A172 (cell line): ENCODE measurements at places on chromosomes 11 and 22. TPM values are rescaled to one million over a fixed set of nuclear protein-coding genes. Genes with fewer than 3 reads are reported as not detected.

- DNase-seq = no peak
Observed at GRCh38 chr11:78810559-78811009, 235.9 kb upstream of the NARS2 start.

GRCh38 chr11:132047167-132047566 lies 676.8 kb downstream of the NTM start:
- no peak for DNase-seq

DNA sequence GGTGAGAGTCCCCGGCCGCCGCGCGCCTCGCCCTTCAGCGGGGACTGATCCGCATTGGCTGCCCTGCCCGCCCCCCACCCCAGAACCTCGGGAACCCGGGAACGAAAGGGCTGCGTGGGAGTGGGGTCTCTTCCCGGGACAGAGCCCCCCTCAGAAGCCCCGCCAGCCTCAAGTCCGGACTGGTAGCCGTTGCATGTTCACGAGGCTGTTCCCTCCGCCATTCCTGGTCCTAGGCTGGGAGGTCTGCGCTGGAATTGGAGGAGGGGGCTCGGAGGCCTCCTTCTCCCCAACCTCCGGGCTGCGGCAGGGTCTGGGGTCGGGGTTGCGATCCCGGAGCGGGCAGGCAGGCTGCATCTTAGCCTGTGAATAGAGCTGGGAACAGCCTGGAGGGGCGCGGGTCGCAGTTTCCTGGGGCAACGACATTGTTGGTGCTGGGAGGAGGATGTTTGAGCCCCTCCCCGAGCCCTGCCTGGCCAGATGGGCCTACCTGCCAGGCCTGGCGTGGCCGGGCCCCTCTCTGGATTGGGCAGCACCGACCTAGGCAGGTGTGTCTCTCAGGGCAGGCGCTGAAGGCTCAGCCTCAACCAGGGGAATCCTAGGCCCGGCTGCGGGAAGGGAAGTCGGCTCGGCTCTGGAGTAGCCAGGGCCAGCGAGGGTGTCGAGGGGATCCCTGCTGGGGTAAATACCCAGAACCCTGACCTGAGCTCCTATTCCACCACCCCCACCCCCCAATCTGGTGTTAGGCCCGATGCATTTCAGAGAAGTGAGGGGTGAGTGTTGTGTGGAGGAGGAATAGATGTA lies 670 bp downstream of the MAPK8IP1 start:
- no peak for DNase-seq

DNA sequence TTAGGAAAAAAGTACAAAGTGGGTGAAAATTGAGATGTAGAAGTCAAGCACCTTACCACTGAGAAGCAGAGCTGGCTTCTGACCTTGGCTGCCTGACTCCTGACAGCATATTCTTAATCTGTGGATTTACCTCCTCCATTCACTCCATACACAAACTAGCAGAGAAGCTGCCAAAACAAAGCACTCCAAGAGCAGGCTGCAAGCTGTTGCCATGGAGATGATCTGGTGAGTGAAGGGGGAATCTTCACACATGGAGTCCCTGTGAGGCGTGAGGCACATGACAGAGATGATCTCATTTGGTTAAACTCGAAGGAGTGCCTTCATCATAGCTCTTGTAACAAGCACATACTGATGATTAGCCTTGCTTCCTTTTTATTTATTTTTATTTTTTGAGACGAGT lies 16.1 kb downstream of the COMMD9 start:
- no peak for DNase-seq

- DNase-seq = peak; percentile 42
Observed at GRCh38 chr11:69654001-69654659, 13.2 kb downstream of the CCND1 start.

- DNase-seq = no peak
Observed at GRCh38 chr11:4441515-4441914, 7.6 kb upstream of the OR52K2 start.

- peak; percentile 19 for DNase-seq
Observed at GRCh38 chr11:109853156-109853776, 239.9 kb upstream of the ZC3H12C start.

DNA sequence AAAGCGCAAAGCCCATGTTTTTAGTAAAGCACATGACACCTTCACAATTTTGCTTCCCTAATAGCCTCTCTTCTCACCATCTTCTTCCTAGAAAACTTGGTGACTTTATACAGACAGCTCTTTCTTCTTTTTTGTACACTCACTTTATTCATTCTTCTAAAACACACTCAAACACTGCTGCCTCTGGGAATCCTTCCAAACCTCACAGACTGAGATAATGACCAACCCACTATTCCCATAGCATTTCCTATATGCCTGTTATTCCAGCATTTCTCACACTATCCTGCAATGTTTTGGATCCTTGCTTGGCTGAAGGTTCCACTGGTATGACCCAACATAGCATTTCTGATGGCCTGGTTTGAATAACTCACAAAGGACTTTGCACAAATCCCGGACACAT lies 442.1 kb upstream of the CCDC90B start:
- no peak for DNase-seq

GRCh38 chr11:68651208-68651984 lies 32.9 kb upstream of the GAL start:
- DNase-seq = no peak

DNA sequence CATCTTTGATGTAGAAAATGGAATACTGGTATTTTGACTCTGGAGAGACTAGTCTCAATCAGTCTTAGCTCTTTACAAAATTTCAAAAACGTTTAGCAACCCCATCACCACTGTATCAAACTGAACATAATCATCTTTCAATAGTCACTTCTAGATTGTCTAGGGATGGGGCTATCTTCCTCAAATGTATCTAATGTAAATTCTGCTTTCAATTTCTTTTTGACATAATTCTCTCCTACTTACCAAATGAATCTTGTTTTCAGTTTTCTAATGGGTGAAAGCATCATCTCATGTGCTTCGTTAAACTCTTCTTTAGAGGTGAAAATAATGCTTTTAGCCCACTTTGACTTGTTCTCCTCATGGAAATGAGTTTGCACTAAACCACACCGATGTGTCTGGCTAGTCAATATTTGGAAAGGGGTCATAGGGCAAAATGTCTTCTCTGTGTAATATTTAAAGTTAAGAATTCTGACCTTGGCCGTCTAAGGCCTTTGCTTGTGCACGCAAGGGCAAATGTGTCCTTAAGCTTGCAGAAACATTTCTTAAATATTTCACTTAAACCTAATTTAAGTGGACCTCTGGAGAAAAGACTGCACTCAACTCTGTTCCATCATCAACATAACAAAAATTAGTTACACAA lies 5.2 kb downstream of the SIK3 start:
- no peak for DNase-seq

- DNase-seq = no peak
Observed at GRCh38 chr11:125454047-125454446, 42.0 kb downstream of the FEZ1 start.

- no peak for DNase-seq
Observed at GRCh38 chr11:133443206-133443747, 89.0 kb downstream of the OPCML start.

Gene THAP12
- 61.8 and 94.8 TPM in 2 replicates for total RNA-seq

Gene CCDC188
- total RNA-seq = not detected in 2 replicates
